Small intestine (tissue), 16 donors: ENCODE measurements at places on chromosomes 7 and 10. TPM values are rescaled to one million over a fixed set of nuclear protein-coding genes. Genes with fewer than 3 reads are reported as not detected.

- H3K36me3 ChIP-seq: no peaks in the 10 kb centered on the region
- no peak overlapping the region for H3K4me3 ChIP-seq
- H3K27ac ChIP-seq: no peak overlapping the region
- DNase-seq: no peak
- no peaks in the 10 kb centered on the region for H3K4me1 ChIP-seq
Observed at GRCh38 chr7:21023841-21024484, 237.3 kb upstream of the SP8 start.

GRCh38 chr10:109959259-109960145 lies 36.2 kb upstream of the XPNPEP1 start:
- no peak for DNase-seq
- no peak overlapping the region for H3K27ac ChIP-seq
- no peak overlapping the region for H3K4me3 ChIP-seq
- peaks cover 4% of the 10 kb centered on the region for H3K4me1 ChIP-seq

- H3K36me3 ChIP-seq: no peaks in the 10 kb centered on the region
- no peaks in the 10 kb centered on the region for H3K27me3 ChIP-seq
- H3K4me3 ChIP-seq: no peak overlapping the region
- H3K4me1 ChIP-seq: peaks cover 6% of the 10 kb centered on the region
- peak overlapping the region; percentile 11 for H3K27ac ChIP-seq
- no peak for DNase-seq
Observed at GRCh38 chr7:134856091-134856490, 76.7 kb downstream of the CALD1 start.

DNA sequence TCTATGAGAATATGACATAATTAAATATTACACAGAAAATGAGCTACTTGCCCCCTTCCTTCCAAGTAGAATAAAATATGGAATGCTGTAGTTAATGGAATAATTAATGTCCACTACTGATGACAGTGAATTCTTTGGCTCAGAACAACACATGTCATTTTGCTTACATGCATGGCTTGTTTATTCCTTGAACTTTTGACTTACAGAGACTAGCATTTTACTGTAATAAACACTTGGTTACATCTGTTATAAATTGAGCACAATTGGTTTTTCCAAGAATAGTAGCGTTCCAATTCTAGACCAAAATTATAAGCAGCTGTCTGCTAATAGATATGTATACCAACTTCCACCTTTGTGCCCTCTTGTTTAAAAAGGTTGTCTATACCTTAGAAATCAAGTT lies 286.7 kb downstream of the OTUD1 start:
- no peak for DNase-seq
- H3K4me1 ChIP-seq: no peaks in the 10 kb centered on the region
- no peak overlapping the region for H3K27ac ChIP-seq
- H3K4me3 ChIP-seq: no peak overlapping the region
- no peaks in the 10 kb centered on the region for H3K27me3 ChIP-seq

DNA sequence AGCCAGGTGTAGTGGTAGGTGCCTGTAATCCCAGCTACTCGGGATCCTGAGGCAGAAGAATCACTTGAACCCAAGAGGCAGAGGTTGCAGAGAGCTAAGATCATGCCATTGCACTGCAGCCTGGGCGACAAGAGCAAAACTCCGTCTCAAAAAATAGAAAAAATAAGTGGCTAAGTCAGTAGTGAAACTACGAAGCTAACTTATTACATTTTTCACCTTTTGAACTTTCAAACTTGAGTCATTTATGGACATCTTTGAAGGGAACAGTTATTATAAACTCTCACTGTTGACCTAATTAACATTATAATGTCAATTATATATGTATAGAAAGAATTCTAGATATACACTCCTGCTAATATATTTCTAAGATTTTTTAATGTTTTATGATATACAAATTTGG lies 541.5 kb upstream of the C7orf33 start:
- H3K4me3 ChIP-seq: no peak overlapping the region
- no peaks in the 10 kb centered on the region for H3K27me3 ChIP-seq
- H3K36me3 ChIP-seq: no peaks in the 10 kb centered on the region
- DNase-seq: no peak

TCF7L2 gene
- polyA plus RNA-seq: 21.5 TPM

DNA sequence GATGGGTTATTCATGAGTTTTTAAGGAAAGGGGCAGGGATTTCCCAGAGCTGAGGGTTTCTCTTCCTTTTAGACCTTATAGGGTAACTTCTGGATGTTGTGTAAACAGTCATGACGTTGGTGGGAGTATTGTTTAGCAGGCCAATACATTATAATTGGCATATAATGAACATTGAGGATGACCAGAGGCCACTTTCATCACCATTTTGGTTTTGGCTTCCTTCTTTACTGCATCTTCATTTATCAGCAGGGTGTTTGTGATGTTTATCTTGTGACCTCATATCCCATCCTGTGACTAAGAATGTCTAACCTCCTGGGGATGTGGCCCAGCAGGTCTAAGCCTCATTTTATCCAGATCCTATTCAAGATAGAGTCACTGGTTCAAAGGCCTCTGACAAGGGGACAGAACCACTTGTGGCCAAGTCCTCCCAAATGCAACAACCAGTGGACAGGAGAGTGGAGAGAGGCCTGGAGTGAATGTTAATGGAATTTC lies 77.3 kb upstream of the RPA3 start:
- no peaks in the 10 kb centered on the region for H3K27me3 ChIP-seq
- H3K27ac ChIP-seq: no peak overlapping the region
- H3K36me3 ChIP-seq: no peaks in the 10 kb centered on the region
- H3K4me1 ChIP-seq: peaks cover 5% of the 10 kb centered on the region
- H3K4me3 ChIP-seq: no peak overlapping the region

GRCh38 chr10:75538144-75538543 lies 106.7 kb downstream of the LRMDA start:
- no peaks in the 10 kb centered on the region for H3K4me1 ChIP-seq
- no peak overlapping the region for H3K4me3 ChIP-seq
- no peak overlapping the region for H3K27ac ChIP-seq
- H3K27me3 ChIP-seq: no peaks in the 10 kb centered on the region
- no peaks in the 10 kb centered on the region for H3K36me3 ChIP-seq

- no peak overlapping the region for H3K27ac ChIP-seq
- H3K27me3 ChIP-seq: no peaks in the 10 kb centered on the region
- no peak for DNase-seq
- peaks cover 28% of the 10 kb centered on the region for H3K36me3 ChIP-seq
Observed at GRCh38 chr7:101898106-101898505, 80.7 kb downstream of the CUX1 start.

- peak; percentile 50 for DNase-seq
- H3K4me3 ChIP-seq: no peak overlapping the region
- H3K27ac ChIP-seq: peak overlapping the region; percentile 74
- no peaks in the 10 kb centered on the region for H3K27me3 ChIP-seq
- peaks cover 46% of the 10 kb centered on the region for H3K4me1 ChIP-seq
Observed at GRCh38 chr10:63711361-63711760, 190.2 kb downstream of the REEP3 start.

DNA sequence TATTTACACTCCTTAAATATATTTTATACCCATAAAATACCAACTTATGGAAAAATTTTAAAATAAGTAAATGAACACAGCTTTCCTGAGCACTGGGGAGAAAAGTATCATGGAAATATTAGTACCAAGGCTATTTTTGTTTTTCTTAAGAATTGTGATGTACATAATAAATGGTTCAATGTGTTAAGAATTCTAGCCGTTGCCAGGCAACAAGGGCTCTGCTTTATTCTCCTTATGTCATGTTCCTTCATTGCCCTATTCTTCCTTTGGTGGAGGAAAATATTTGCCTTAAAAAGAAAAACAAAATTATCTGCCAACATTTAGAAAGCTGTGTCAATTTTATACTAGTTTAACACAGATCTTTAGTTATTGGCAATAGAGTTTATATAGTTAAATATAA lies 2.6 kb upstream of the ZPBP start:
- no peak for DNase-seq
- no peaks in the 10 kb centered on the region for H3K4me1 ChIP-seq
- H3K27ac ChIP-seq: no peak overlapping the region
- no peak overlapping the region for H3K4me3 ChIP-seq
- no peaks in the 10 kb centered on the region for H3K27me3 ChIP-seq

CDK1 gene
- polyA plus RNA-seq: 6.3 TPM

GRCh38 chr7:35695987-35696386 lies 1.1 kb upstream of the HERPUD2 start:
- no peak for DNase-seq
- H3K4me1 ChIP-seq: peaks cover 9% of the 10 kb centered on the region
- H3K27me3 ChIP-seq: no peaks in the 10 kb centered on the region
- H3K36me3 ChIP-seq: no peaks in the 10 kb centered on the region
- H3K4me3 ChIP-seq: peak overlapping the region; percentile 98
- no peak overlapping the region for H3K27ac ChIP-seq

DNA sequence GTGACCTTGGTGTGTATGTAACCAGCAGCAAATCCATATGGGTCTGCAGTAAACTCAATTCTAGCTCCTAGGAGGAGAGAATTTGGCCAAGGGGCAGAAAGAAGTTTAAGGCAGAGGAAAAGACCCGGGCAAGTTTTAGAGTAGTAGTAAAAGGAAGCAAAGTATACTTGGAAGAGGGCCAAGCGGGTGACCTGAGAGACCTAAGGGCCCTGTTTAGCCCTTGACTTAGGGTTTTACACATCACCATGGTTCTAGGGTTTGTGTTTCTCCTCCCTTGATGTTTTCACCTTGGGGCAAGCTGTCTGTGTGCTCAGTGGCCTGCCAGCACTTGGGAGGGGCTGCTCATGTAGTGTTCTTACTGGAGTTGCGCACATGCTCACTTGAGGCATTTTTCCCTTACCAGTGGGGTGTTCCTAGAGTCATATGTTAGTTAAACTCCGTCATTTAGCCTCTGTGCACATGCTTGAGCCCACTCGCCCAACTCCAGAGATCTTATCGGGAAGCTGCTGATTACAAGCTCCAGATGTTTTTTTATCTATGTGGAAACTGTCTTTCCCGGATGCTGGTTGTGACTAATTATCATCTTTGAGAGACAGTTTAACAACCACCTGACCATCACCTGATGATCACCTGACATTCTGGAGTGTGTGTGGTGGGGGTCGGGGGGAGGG lies 137.6 kb upstream of the PRSS1 start:
- H3K4me3 ChIP-seq: no peak overlapping the region
- no peaks in the 10 kb centered on the region for H3K27me3 ChIP-seq
- no peak for DNase-seq
- H3K27ac ChIP-seq: no peak overlapping the region
- H3K4me1 ChIP-seq: no peaks in the 10 kb centered on the region

DNA sequence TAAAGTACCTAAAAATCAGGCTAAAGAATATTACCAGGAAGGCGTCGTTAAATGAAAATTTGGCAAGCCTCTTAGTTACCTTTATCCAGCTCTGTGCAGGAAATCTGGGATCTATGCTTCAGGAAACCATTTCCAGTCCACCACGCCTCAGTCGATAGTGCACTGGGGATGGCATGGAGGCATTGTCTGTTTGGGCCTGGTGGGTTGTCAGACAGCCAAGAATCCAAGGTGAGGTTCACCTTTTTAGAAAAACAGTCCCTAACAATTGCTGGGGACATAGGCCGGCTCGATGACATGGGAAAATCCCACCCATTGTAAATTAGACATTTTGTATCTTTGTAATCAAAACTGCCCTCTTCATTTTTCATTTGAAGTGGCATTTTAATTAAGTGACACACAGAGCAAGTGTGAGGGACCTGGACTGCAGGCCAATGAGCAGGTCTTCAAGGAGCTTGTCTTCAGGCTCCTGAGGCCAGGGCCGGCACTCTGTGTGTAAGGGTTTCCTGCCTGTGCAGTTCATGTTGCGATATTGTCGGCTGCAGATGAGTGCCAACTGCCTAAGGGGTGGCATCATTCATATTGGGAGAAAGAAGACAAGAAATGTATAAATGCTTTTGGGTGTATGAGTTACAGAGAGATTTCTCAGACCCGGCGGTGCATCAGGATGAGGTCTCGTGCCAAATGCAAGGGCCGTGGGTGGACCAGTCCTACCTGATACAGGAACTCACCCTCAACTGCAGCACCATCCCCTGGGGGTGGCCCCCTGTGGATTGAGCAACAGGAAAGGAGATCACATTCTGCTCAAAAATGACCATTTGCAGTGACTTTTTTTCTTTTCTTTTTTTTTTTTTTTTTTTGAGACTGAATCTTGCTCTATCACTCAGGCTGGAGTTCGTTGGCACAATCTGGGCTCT lies 80.8 kb downstream of the PTPRE start:
- no peak for DNase-seq
- no peak overlapping the region for H3K4me3 ChIP-seq
- peaks cover 7% of the 10 kb centered on the region for H3K4me1 ChIP-seq
- H3K36me3 ChIP-seq: peaks cover 7% of the 10 kb centered on the region

DNA sequence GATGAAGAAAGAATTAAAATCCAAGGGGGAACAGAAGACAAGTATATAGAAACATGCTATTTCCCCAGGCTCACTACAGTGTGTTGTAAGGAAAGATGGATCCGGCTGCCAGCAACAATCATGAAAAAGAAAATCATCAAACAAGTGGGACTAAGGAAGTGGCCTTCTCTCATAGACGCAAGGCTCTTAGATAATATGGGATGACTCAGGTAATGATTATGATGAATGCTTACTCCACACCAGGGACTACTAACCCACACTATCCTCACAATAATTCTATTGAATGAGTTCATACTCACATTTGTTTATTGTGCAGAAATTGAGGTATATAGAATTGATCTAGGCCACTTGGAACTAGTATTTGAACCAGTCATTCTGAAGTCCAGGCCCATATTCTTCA lies 111.2 kb upstream of the BET1 start:
- DNase-seq: no peak
- H3K4me1 ChIP-seq: no peaks in the 10 kb centered on the region
- no peaks in the 10 kb centered on the region for H3K36me3 ChIP-seq

NODAL gene
- not detected for polyA plus RNA-seq
